ENCODE measurements at places on chromosomes 3 and 15.

DNA sequence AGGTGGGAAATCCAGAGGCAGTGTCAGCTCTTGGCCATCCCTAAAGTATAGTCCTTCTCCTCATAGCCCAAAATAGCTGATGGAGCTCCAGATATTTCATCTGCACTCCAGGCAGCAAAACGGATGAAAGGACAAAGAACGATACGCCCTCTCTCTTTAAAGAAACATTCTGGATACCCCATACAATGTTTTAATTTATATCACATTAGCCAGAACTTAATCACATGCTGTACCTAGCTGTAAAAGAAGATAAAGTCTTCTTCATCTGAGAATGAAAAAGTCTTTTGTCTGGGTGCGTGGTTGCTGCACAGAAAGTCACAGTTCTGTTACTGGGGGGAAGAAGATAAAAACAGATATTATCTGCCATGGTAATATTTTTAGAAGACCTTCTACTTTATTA lies 4.3 kb upstream of the SHC4 start:
- DNase-seq, result no peak

DNA sequence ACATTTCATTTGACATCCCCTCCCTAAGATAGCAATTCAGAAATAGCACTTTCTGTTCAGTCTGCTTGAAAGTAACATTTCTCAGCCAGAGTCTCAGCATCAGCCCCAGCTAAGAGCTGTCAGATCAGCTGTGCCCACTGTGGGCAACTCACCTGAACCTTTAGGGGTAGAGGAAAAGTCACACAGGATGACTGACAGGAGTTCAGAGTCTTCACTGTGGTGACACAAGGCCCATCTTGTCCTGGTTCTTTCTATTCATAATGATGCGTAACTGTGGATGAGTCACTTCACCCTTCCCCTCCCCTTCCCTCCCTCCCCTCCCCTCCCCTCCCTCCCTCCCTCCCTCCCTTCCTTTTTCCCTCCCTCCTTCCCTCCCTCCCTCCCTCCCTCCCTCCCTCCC lies 96.1 kb upstream of the RASGRP1 start:
- DNase-seq, result no peak

DNA sequence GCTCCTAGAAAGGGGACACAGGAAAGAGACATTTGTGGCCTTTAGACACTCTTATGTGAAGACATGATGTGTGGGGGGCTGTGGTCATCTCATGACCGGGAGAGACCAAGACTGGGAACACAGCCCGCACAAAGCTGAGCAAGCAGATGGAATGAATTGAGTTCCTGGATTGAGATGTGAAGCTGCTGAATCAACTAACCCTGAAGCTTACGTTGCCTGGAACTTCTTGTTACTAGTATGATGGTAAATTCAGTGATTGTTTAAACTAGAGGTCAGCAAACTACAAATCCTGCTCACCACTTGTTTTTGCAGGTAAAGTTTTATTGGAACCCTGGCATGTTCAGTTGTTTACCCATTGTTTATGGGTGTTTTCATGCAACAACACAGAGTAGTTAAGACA lies 83.4 kb upstream of the BHLHE40 start:
- no peak for DNase-seq

- no peak for DNase-seq
These were observed 354.0 kb upstream of the ROBO2 start for GRCh38 chr3:76685858-76686257.

DNA sequence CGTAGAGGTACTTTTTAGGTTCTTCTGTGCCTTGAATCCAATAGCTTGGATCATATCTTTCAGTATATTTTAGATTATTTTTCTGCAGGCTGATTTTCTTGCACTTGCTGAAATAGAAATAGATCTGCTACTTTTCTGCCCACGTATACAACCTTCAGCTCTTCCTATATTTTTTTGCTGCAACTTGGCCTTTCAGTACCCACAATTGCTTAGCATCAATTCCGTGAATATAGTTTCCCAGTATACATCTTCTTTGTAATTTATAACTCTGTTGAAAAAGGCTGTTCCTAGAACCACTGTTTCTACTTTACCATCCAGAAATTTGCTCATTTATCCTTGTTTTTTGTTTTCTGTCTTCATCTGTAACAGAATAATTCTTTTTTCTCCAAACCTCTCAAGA lies 36.2 kb downstream of the GTF2E1 start:
- DNase-seq, result no peak

- no peak for DNase-seq
These were observed 65.2 kb upstream of the CHL1 start for GRCh38 chr3:131151-131888.

DNA sequence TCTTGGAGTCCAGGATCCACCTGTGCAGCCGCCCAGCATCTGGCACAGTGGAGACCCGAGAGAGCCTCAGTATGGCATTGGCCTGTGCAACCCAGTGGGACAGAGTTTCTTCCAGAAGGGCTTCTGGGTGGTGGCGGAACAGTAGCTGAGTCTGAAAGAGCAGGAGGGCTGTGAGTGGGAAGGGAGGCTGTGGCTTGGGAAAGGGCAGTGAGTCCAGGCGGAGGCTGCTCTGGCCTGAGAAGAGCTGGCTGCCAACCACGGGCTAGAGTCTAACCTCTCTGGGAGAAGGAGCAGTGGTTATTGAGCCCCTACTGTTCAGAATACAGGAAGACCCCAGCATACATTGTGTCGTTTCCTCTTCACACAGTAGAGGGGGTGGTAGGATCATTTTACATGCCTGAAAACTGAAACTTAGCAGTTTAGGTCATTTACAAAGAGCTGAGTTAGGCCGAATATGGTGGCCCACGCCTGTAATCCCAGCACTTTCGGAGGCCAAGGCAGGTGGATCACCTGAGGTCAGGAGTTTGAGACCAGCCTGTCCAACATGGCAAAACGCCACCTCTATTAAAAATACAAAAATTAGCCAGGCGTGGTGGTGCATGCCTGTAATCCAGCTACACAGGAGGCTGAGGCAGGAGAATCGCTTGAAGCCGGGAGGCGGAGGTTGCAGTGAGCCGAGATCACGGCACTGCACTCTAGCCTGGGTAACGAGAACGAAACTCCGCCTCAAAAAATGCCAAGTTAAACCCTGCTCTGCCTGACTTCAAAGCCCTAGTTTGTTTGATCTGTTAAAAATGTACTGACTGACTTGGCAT lies 3.2 kb downstream of the AEN start:
- no peak for DNase-seq

DNA sequence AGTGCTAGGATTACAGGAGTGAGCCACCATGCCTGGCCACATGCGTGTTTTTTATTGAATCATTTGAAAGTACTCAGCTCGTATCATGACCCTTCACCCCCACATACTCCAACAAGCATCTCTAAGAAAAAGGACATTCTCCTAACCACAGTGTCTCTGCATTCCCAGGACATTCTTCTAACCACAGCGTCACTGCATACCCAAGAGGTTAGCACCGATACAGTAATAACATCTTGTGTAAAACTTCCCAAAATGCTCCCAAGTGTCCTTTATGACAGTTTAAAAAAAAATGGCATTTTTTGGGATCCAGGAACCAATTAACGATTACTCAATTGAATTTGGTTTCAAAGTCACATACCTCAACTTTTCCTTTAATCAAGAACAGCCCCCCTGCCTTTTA lies 39.6 kb downstream of the FLNB start:
- DNase-seq, result no peak

- no peak for DNase-seq
These were observed 6.2 kb downstream of the PAK6 start for GRCh38 chr15:40244961-40245523.

- no peak for DNase-seq
These were observed 66.6 kb downstream of the CBLB start for GRCh38 chr3:105802118-105802706.

DNA sequence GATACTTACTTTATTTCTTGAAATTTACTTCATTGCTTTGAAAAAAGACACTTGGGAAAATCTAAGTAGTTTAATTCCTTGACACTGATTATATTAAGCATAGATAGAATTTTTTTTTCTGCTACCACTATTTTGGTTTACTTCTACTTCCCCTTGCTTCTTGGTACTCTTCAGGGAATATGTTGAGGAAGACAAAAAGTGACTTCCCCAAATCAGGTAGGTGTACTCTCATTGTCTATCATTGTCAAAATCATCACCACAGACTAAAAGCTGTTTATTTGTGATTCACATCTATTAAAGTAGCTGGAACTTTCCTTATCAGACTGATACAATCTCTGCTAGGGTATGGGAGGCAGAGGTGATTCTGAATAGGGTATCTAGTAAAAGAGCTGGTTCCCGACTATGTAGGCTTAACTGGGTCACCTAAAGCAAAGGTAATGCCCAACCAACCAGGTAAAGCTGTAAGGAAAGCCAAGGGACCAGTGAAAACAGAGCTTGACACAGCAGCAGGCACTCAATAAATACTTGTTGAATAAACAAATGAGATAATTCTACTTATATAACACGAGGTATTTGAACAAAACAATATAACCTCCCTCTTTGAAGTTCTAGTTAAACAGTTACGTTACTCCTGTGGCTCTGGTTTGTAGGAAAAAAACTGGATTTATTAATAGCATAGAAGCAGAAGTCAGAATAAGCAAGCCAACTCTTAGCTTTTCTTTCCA lies 346.9 kb downstream of the PLCL2 start:
- DNase-seq, result no peak

- DNase-seq, result no peak
These were observed 13.9 kb downstream of the ITGB5 start for GRCh38 chr3:124873226-124873625.

GRCh38 chr15:79610021-79610420 lies 177.9 kb downstream of the MINAR1 start:
- no peak for DNase-seq

- no peak for DNase-seq
These were observed 119.1 kb downstream of the ATG7 start for GRCh38 chr3:11391174-11391879.

DNA sequence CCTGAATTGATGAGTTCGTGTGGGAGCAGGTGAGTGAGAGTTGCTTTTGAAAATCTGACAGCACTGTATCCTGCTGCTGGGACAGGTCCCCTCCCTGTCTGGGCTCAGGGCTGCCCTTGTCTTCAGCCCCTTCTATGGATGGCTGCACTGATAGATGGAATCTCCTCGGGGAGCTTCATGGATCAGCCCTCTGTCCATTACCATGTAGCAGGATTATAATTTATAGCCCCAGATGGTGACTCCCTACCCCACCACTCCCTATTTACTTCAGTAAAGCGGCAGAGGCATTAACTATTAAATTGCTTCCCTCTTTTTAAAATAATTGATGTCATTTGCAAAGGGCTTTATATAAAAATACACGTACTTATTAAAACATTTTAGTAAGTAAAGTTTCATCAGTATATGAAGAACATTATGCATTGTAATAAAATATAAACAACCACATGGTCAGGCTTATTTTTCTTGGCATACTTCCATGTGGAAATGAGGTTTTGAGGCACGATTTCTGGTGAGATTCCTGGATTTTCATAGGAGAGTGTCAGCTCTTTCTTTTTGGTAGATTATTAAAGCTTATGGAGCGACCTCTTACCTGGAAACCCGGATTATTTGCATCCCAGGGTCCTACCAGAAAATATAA lies 38.5 kb downstream of the MAP3K13 start:
- no peak for DNase-seq
